Keratinocyte (primary cell): ENCODE measurements at places on chromosomes 12 and 14. TPM values are rescaled to one million over a fixed set of nuclear protein-coding genes. Genes with fewer than 3 reads are reported as not detected.

- H3K27me3 ChIP-seq: no peaks in the 10 kb centered on the region
- no peaks in the 10 kb centered on the region for H3K36me3 ChIP-seq
- H3K4me3 ChIP-seq: no peak overlapping the region
- DNase-seq: no peak
Measured at GRCh38 chr12:101231636-101232035, 21.6 kb upstream of the SLC5A8 start.

- H3K4me1 ChIP-seq: peaks cover 55% of the 10 kb centered on the region
- no peaks in the 10 kb centered on the region for H3K36me3 ChIP-seq
- H3K27me3 ChIP-seq: no peaks in the 10 kb centered on the region
- no peak for DNase-seq
- H3K27ac ChIP-seq: peak overlapping the region; percentile 16
Measured at GRCh38 chr12:79681008-79681590, 9.7 kb downstream of the PAWR start.

GRCh38 chr14:32009221-32009975 lies 67.7 kb upstream of the ARHGAP5 start:
- H3K36me3 ChIP-seq: no peaks in the 10 kb centered on the region
- H3K27me3 ChIP-seq: no peaks in the 10 kb centered on the region
- peaks cover 13% of the 10 kb centered on the region for H3K4me1 ChIP-seq
- DNase-seq: no peak
- no peak overlapping the region for H3K27ac ChIP-seq
- H3K4me3 ChIP-seq: no peak overlapping the region

Gene IL31
- polyA plus RNA-seq: not detected in 3 replicates

Gene BDKRB2
- 10.9 to 13.2 TPM (median 11.2 TPM) in 3 replicates for polyA plus RNA-seq

Gene LRP1-AS
- not detected in 3 replicates for polyA plus RNA-seq

GRCh38 chr12:4308334-4308950 lies 12.6 kb upstream of the TIGAR start:
- peaks cover 5% of the 10 kb centered on the region for H3K36me3 ChIP-seq
- H3K4me1 ChIP-seq: peaks cover 24% of the 10 kb centered on the region
- peak overlapping the region; percentile 66 for H3K27ac ChIP-seq
- peak overlapping the region; percentile 24 for H3K4me3 ChIP-seq
- no peak for DNase-seq
- H3K27me3 ChIP-seq: no peaks in the 10 kb centered on the region

- peaks cover 16% of the 10 kb centered on the region for H3K4me1 ChIP-seq
- H3K36me3 ChIP-seq: no peaks in the 10 kb centered on the region
- H3K27ac ChIP-seq: no peak overlapping the region
- H3K4me3 ChIP-seq: no peak overlapping the region
Measured at GRCh38 chr14:34098045-34098984, 147.4 kb upstream of the EGLN3 start.

Gene TIGAR
- polyA plus RNA-seq: 15.3 to 37.3 TPM (median 28.0 TPM) in 3 replicates

Gene VSIG10
- polyA plus RNA-seq: 11.4 to 12.7 TPM (median 12.1 TPM) in 3 replicates

Gene HOXC6
- 3.7 to 5.6 TPM (median 4.7 TPM) in 3 replicates for polyA plus RNA-seq

- H3K27me3 ChIP-seq: no peaks in the 10 kb centered on the region
- peaks cover 24% of the 10 kb centered on the region for H3K4me1 ChIP-seq
- peak overlapping the region; percentile 65 for H3K4me3 ChIP-seq
- H3K27ac ChIP-seq: peak overlapping the region; percentile 89
- H3K36me3 ChIP-seq: peaks cover 13% of the 10 kb centered on the region
Measured at GRCh38 chr12:49741882-49742620, 694 bp downstream of the TMBIM6 start.

Gene GRIP1
- 3.2 to 7.6 TPM (median 6.7 TPM) in 3 replicates for polyA plus RNA-seq

Gene PPP1R1A
- not detected in 3 replicates for polyA plus RNA-seq

- H3K27ac ChIP-seq: no peak overlapping the region
- H3K4me3 ChIP-seq: no peak overlapping the region
- no peaks in the 10 kb centered on the region for H3K36me3 ChIP-seq
- peaks cover 20% of the 10 kb centered on the region for H3K27me3 ChIP-seq
Measured at GRCh38 chr12:109680264-109681005, 33.2 kb upstream of the FAM222A start.

DNA sequence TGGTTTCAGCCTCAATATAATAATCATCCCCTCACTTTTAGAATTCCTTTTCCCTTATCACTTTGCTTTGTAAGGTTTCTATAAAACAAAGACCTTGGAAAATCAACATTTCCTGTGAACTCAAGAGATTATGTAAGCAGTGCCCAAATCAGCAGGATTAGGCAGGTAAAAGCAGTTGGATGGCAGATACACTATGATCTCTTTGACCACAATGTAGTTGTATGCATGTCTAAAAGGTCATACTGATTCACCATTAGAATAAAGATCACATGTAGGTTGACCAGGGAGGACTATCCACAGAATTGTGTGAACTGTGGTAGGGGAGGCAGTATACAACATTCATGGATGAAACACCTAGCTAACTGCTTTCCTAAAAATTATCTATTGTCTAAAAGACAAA lies 57.5 kb downstream of the DENND5B start:
- H3K36me3 ChIP-seq: no peaks in the 10 kb centered on the region
- no peak overlapping the region for H3K4me3 ChIP-seq
- peaks cover 10% of the 10 kb centered on the region for H3K4me1 ChIP-seq
- no peak for DNase-seq

GRCh38 chr12:17214929-17215328 lies 609.0 kb upstream of the LMO3 start:
- no peaks in the 10 kb centered on the region for H3K4me1 ChIP-seq
- DNase-seq: no peak
- H3K27ac ChIP-seq: no peak overlapping the region
- no peaks in the 10 kb centered on the region for H3K36me3 ChIP-seq
- no peak overlapping the region for H3K4me3 ChIP-seq

Gene OLR1
- polyA plus RNA-seq: 0.03 to 0.18 TPM (median 0.17 TPM) in 3 replicates

Gene BCDIN3D
- 2.9 to 3.7 TPM (median 3.4 TPM) in 3 replicates for polyA plus RNA-seq

DNA sequence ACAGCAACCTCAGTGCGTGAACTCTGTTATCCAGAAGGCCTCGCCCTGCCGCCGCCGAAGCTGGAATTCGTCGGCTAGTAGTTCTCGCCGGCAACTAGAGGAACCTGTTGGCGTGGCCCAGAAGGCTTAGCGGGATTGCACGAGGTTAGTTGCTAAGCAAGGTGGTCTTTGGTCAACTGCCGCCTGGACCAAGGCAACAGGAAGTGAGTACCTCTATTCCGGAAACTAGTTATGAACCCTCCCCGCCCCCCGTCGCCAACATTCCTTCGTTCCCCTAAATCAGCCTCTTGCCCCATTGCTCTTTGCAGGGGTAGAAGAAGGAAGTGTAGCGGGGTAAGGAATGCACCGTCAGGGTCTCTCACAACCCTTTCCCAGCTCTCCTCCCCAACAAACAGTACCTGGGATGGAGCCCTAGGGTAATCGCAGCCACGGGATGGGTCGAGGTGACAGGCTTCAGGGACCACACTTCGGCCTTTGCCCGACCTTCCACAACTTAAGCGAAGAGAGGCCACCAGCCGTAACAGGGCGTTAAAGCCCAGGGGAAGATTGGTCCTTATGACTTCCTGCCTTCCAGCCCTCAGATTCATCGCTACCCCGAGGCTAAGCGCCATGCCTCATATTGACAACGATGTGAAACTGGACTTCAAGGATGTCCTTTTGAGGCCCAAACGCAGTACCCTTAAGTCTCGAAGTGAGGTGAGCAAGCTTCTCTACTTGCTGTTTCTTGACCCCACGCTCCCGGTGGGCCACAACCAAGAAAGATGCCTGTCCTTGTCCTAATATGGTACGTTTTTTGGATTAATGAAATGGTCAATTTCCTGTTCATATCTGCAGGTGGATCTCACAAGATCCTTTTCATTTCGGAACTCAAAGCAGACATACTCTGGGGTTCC lies at the start of gene GMPR2:
Gene GMPR2 (plus strand): TSS at position 285 of the 893 bp plus-strand sequence. CDS start 325 bp downstream, at position 610.
- DNase-seq: no peak
- no peaks in the 10 kb centered on the region for H3K27me3 ChIP-seq
- H3K27ac ChIP-seq: peak within 1 kb of the TSS; percentile 97
- H3K36me3 ChIP-seq: peaks cover 33% of the 10 kb centered on the region

DNA sequence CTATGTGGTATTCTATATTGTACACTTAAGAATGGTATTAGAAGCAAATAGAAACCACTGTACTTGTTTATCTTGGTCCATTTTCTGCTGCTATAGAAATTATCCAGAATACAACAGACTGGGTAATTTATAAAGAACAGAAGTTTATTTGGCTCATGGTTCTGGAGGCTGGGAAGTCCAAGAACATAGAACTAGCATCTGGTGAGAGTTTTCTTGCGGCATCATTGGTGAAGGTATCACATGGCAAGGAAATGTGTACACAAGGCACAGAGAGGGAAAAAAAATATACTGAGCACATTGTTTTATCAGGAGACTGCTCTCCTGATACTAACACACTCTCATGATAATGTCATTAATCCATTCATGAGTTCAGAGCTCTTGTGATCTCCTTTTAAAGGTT lies 130.3 kb upstream of the STXBP6 start:
- H3K36me3 ChIP-seq: no peaks in the 10 kb centered on the region
- peaks cover 22% of the 10 kb centered on the region for H3K4me1 ChIP-seq
- H3K27ac ChIP-seq: no peak overlapping the region
- H3K27me3 ChIP-seq: no peaks in the 10 kb centered on the region
- no peak for DNase-seq

DNA sequence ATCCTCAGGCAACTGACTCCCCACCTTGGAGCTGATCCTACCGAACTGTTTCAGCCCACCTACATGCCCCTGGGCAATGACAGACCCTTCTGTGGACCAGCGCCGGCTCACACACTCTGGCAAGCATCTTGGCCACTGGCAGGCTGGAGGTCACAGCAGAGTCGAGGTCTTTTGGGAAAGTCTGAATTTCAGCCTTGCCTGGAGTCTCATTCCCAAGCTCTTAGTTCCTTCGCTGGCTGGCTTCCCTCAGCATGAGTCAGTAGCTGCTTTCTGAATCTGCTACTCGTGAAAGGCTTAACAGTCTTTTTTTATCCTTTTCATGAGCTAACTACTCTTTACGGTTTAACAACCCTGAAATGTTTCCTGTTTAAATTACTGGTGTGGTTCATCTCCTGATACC lies 44.5 kb downstream of the ASCL4 start:
- no peak for DNase-seq
- no peaks in the 10 kb centered on the region for H3K4me1 ChIP-seq
- no peak overlapping the region for H3K27ac ChIP-seq
- H3K36me3 ChIP-seq: no peaks in the 10 kb centered on the region
- H3K27me3 ChIP-seq: no peaks in the 10 kb centered on the region

DNA sequence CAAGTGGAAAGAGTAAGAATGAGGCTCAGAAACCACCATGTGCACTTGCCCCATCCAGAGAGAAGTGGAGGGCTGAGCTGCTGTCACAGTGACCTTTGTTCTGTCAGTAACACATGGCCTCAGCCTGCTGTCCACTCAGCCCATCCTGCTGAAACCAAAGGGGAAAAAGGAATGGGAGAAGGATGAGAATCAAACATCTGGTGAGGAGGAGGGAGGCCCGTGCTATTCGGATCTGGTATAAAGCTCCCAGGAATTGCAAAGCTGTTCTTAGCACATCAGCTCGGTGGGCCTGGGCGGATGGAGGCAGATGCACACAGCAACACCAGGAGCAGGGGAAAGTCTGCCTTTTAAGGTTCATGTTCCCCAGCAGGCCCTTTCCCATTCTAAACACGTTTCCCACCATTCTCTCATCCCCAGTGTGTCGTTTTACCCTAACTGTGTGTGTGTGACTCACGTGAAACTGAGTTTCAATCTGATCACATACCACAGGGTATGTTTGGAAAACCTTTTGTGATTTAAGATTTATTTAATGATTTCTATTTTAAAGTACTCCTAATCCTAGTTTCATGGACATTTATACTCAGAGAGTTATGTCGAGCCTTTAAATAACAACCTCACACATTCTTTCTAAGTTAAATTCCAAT lies 36.8 kb downstream of the RTRAF start:
- no peaks in the 10 kb centered on the region for H3K27me3 ChIP-seq
- H3K4me1 ChIP-seq: peaks cover 3% of the 10 kb centered on the region
- no peak overlapping the region for H3K4me3 ChIP-seq
- H3K27ac ChIP-seq: no peak overlapping the region
- no peaks in the 10 kb centered on the region for H3K36me3 ChIP-seq

Gene MMP19
- 2.2 to 4.1 TPM (median 2.7 TPM) in 3 replicates for polyA plus RNA-seq

Gene GPR137C
- 0.03 to 0.11 TPM (median 0.05 TPM) in 3 replicates for polyA plus RNA-seq

- no peak overlapping the region for H3K27ac ChIP-seq
- H3K36me3 ChIP-seq: peaks cover 40% of the 10 kb centered on the region
- no peaks in the 10 kb centered on the region for H3K27me3 ChIP-seq
- H3K4me1 ChIP-seq: no peaks in the 10 kb centered on the region
- DNase-seq: no peak
Measured at GRCh38 chr12:57145460-57146059, 1.9 kb downstream of the LRP1-AS start.

Gene LMNTD1
- 0.14 to 0.42 TPM in 2 of 3 replicates, not detected in the other for polyA plus RNA-seq

- peaks cover 6% of the 10 kb centered on the region for H3K27me3 ChIP-seq
- H3K4me3 ChIP-seq: no peak overlapping the region
- H3K36me3 ChIP-seq: no peaks in the 10 kb centered on the region
- H3K27ac ChIP-seq: no peak overlapping the region
- no peaks in the 10 kb centered on the region for H3K4me1 ChIP-seq
- no peak for DNase-seq
Measured at GRCh38 chr12:95591731-95592130, 40.5 kb upstream of the USP44 start.

GRCh38 chr12:38328306-38328895 lies 11.8 kb downstream of the ALG10B start:
- H3K4me3 ChIP-seq: no peak overlapping the region
- H3K27ac ChIP-seq: no peak overlapping the region
- H3K36me3 ChIP-seq: no peaks in the 10 kb centered on the region
- DNase-seq: no peak
- H3K4me1 ChIP-seq: no peaks in the 10 kb centered on the region
- H3K27me3 ChIP-seq: no peaks in the 10 kb centered on the region

GRCh38 chr14:95389471-95390011 lies 69.8 kb upstream of the CLMN start:
- H3K4me1 ChIP-seq: no peaks in the 10 kb centered on the region
- H3K4me3 ChIP-seq: no peak overlapping the region
- no peaks in the 10 kb centered on the region for H3K36me3 ChIP-seq
- H3K27me3 ChIP-seq: no peaks in the 10 kb centered on the region
- DNase-seq: no peak
- H3K27ac ChIP-seq: no peak overlapping the region

DNA sequence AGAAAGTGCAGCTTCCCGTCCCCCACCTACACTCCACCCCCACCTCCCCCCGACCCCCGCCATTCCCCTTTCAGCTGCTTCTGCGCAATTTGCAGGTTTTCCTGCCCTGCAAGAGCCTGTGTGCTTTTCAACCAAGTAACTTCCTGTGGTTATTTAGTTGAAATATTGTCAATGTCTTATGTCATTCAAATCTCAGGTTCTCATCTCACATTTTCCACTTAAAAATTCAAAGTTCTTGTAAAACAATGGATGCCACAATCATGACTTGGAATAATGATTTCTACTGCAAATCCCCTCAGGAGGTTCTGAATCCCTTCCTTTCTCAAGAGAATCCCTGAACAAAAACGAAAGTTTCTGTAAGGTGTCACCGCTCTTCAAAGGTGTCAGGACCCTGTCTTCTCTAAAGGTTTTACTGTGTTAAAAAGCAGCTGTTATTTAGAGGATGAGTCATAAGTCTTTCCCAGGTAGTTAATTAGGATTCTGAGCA lies 31.6 kb downstream of the WBP11 start:
- H3K36me3 ChIP-seq: no peaks in the 10 kb centered on the region
- peak overlapping the region; percentile 0 for H3K27ac ChIP-seq
- H3K4me3 ChIP-seq: no peak overlapping the region
- DNase-seq: no peak

- no peak overlapping the region for H3K4me3 ChIP-seq
- H3K4me1 ChIP-seq: no peaks in the 10 kb centered on the region
- no peaks in the 10 kb centered on the region for H3K36me3 ChIP-seq
- no peaks in the 10 kb centered on the region for H3K27me3 ChIP-seq
Measured at GRCh38 chr12:129067491-129067890, 214.2 kb downstream of the GLT1D1 start.

GRCh38 chr14:33376510-33376909 lies 437.8 kb downstream of the NPAS3 start:
- no peak overlapping the region for H3K4me3 ChIP-seq
- no peaks in the 10 kb centered on the region for H3K4me1 ChIP-seq
- no peaks in the 10 kb centered on the region for H3K27me3 ChIP-seq
- H3K27ac ChIP-seq: no peak overlapping the region
- DNase-seq: no peak
